T-helper 17 cell (primary cell): ENCODE measurements at places on chromosomes 6 and 20. TPM values are rescaled to one million over a fixed set of nuclear protein-coding genes. Genes with fewer than 3 reads are reported as not detected.

Gene DEFB124
- not detected for total RNA-seq

Gene TUBB2B
- 0.75 TPM for total RNA-seq

Gene EDN1
- total RNA-seq, result 0.57 TPM

Gene PROKR2
- not detected for total RNA-seq

Gene SLC24A3
- 0.37 TPM for total RNA-seq

Gene C6orf163
- total RNA-seq, result 1.8 TPM

Gene SLC2A10
- total RNA-seq, result not detected

Gene MAN1A1
- 14.2 TPM for total RNA-seq
